ENCODE measurements at places on chromosomes 2 and 18.
A peak's percentile ranks its signal among the peaks of the same experiment; 100 is the strongest.

DNA sequence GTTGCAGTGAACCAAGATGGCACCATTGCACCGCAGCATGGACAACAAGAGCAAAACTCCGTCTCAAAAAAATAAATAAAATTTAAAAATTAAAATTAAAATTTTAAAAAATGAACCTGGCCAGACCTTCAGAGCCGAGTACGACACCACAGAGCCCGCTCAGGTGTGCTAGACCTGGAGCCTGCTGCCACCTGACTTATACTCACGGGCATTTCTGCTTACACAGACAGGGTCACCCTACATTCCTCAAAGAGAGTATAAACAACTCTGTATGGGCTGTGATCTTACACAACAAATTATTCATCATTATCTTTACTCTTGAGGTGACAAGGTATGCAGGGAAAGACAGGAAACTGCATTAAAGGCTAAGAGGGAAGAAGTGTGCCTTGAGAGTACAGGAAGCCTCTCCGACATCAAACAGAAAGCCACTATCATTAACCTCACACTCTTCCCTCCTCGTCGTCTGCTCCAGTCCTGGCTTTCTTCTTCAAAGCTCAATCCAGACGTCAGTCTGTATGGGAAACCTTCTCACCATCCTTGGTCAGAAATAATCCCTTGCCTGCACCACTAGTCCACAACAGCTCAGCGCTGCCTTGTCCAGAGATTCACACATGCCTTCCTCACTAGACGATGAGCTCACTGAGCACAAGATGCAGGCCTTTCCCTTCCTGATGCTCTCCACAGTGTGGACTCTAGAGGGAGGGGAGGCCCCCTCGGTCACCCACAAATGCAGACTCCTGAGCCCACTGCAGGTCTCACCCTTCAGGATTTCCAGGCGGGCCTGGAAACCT, 56.2 kb downstream of the UXS1 start:
- DNase-seq, result no peak

DNA sequence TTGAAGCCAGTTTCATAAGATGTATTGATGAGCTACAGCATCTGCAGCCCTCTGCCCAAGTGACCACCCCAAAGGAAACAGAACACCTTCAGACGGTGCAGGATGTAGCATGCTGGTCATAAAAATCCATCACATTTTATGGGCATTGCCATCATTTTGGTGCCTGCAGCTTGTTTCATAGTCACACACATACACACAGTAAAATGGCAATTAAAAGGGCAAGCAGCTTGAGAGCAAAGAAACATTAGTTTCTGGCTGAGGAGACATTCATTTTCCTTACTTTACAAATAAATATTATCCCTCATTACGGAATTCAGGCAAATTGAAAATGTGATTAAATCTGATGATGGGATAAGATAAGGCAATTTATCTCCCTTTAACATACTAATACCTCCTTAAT, 13.4 kb downstream of the MYO5B start:
- DNase-seq, result no peak

GRCh38 chr2:66813525-66813924, 378.6 kb downstream of the MEIS1 start:
- DNase-seq, result no peak

DNA sequence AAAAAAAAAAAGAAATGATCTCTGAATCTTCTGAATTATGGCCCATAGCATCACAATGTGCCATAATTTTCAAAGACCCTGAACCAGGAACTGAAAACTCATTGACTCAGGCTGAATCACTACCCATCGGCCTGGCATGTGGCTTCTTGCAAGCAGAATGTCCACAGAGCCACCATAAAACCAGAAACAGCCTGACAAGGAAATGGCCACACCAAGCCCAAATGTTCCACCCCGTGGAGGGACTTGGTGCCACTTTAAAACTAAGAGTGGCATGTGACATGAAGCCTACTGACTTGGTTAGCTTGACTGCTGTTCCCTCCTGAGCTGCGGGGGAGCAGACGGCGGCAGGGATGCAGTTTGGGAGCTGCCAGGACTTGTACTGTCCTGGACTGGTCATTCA, 71.2 kb upstream of the RBM44 start:
- DNase-seq, result no peak

DNA sequence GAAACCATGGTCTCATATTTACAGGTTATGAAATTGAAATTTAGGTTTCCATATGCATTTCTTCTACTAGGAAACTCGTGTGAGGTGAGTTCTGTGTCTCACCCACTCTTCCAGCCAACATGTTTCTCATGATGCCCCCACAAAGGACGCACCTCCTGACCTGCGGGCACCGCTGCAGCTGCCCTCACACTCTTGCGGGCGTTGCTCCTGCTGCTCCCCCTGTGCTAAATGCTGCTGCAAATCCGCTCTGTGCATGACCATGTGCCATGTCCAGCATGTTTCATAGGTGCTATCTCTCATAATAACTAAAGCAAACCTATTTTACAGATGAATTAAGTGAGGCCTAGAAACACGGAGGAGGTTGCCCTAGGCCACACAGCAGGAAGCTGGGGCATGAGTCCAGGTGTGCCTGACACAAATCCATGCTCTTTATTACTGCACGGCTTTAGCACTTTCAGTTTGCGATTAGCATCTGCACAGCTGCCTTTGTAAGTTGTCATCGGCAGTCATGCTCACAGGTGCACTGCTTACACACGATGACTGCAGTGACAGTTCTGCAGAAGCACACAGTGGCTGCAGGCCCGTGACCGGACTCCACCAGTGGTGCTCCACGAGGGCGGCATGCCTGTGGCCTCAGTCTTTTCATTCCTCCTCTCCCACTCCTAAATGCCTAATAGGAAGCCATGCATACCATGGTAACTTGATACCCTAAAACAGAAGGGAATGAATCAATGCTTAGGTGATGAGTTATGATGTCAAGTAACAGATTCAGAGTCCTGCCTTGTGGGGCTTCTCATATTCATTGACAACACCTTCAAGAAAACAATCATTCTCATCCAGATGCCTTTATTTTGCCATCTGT, 14.9 kb upstream of the GALR1 start:
- DNase-seq, result no peak

GRCh38 chr2:63056107-63057050, 5.7 kb downstream of the OTX1 start:
- peak; percentile 30 for DNase-seq

DNA sequence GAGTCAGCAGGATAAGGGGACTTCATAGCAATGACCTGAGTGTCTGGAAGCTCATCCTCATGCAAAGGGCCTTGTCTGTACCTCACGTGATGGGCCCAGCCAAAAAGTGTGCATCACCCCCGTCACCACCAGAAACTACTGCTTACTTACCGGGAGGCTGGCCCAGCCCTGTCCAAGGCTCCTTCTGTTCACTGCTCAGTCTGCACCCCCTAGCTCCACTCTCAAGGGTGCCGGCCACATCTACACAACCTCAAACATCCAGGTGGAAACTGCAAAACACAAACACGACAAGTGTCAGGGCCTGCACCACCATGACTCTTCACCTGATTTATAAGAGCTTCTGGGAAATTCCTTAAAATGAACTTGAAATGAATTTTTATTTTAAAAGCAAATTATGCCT, 55.1 kb downstream of the ADD2 start:
- DNase-seq, result no peak

All from left ventricle myocardium inferior (tissue), 1 donor.